ENCODE measurements at places on chromosomes 1 and 21.
A peak's percentile ranks its signal among the peaks of the same experiment; 100 is the strongest.

DNA sequence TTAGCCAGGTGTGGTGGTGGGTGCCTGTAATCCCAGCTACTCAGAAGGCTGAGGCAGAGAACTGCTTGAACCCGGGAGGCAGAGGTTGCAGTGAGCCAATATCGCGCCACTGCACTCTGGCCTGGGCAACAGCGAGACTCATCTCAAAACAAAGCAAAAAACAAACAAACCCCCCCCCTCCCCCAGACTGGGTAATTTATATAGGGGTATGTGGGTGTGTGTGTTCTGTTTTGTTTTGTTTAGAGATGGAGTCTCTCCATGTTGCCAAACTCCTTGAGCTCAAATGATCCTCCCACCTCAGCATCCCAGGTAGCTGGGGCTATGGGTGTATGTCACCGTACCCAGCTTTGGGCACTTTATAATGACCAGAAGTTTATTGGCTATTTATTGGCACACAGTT is 73.6 kb downstream of the SLC27A3 start:
- no peak for DNase-seq

DNA sequence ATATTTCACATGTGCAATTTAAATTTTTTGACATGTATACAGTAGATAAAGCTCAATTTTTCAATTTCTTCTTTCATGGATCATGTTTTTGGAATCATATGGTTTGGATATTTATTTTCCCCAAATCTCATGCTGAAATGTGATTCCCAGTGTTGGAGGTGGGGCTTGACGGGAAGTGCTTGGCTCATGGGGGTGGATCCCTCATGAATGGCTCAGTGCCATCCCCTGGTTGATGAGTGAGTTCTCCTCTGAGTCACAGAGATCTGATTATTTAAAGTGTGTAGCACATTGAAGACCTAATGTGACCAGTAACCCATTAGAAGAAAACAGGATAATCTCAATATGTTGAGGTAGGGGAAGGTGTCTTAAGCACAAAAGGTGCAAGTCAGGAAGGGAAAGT is 9.1 kb upstream of the IFI16 start:
- DNase-seq = peak; percentile 91

- DNase-seq = peak; percentile 60
These were observed 75.5 kb downstream of the NAV1 start for GRCh38 chr1:201614262-201615015.

DNA sequence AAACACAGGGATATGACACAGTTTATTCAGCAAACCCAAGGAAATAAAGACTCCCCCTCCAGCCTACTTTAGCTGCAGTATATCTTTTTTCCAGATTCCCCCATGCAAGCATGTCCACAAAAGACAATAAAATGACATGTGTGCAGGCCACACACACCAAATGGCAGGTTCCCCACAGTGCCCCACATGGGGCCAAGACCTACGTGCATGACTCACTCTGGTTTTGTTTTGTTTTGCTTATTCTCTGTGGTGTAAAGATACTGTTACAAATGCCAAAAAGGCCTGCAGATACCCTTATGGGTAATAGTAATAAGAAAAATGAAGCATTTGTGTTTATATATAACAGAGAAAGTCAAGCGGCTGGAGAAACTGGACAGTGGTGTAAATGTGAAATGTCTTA is 71.6 kb downstream of the RD3 start:
- no peak for DNase-seq

- no peak for DNase-seq
These were observed 403.3 kb downstream of the KIF26B start for GRCh38 chr1:245558069-245558468.

- no peak for DNase-seq
These were observed 170.0 kb upstream of the L1TD1 start for GRCh38 chr1:62024690-62025089.

DNA sequence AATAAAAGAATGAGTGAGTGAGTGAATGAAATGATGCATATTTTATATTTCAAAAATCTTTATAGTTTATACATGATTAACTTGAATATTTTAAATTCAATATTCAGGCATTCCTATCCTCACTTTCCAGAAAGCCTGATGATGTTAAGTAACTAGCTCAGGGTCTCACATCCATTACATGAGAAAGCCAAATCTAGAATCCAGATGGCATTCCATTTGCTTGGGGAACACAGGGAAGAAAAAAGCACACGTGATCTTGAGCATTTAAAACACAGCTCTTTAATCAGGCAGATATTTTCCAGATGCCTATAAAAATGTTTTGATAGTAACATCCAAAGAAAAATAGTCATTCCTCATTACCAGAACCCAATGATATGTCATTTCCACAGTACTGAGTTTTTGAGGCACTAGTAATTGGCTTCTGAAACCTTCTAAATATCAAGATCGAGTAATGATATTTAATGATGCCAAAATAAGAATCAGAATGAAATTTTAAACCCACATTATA is 291.9 kb downstream of the DSCAM start:
- DNase-seq = no peak

- DNase-seq = no peak
These were observed 12.5 kb downstream of the MDM4 start for GRCh38 chr1:204528677-204529076.

DNA sequence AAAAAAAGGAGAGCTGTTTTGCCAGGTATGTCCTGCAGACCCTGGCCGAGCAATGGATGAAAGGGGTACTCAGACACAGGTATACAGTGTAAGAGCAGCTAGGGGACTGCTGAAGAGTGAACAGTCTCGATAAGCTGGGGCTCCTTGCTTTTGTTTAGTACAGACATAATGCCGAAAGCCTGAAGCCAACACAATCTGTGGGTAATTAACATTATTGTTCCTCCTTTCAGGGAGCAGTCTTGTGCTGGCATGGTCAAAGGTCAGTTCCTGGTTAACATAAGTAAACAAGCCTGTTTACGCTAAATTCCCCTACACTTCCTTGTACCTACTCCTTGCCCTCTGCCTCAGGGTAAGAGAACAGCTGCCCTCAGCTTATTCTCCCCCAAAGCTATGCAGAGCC is 272.3 kb upstream of the ST6GALNAC5 start:
- DNase-seq = no peak

GRCh38 chr1:17066361-17067068 is 12.7 kb upstream of the SDHB start:
- DNase-seq = no peak

DNA sequence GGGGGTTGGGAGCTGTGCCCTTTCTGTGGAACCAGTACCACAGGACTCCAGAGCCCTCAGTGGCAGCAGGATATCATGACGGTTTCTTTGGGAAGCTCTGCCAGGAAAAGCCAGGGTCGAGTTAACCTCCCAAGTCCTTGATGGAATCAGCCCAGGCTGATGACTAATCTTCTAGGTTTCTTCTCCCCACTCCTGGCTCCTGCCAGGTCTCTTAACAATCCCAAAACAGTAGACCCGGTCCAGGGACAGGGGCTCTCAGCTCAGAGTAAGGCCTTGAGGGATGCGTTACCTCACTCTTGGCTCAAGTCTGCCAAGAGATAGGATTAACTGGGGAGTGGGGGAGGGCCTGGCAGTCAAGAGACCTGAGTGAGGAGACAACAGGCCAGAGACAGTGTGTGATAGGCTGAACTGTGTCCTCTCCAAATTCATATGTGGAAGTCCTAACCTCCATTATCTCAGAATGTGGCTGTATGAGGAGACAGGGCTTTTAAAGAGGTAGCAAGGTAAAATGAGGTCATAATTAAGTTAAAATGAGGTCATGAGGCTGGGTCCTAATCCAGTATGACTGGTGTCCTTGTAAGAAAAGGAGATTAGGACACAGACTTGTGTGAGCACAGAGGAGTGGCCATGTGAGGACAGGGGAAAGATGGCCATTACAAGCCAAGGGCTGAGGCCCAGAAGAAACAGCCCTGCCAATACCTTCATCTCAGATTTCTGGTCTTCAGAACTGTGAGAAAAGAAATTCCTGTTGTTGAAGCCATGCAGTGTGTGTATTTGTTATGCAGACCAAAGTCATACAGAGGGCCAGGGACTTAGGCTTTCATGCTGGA is 95.0 kb downstream of the BEND5 start:
- DNase-seq = no peak

DNA sequence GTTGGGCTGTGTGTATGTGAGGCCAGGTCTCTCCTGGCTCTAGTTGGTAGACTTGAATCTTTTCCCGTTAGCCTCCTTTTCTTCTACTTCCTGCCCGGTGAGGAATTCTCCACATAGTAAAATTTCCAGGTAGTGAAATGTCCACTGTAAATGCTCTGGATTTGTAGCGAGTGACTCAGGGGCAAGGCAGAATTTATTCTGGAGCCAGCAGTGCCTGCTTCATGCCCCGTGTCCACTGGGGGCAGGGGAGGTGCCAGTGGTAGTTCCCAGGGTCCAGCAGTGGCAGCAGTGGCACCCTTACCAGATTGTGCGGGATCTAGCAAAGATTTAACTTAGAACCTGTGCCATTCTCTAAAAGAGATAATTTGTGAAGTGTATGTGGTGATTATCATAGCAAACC is 74.5 kb upstream of the USP24 start:
- DNase-seq = no peak

DNA sequence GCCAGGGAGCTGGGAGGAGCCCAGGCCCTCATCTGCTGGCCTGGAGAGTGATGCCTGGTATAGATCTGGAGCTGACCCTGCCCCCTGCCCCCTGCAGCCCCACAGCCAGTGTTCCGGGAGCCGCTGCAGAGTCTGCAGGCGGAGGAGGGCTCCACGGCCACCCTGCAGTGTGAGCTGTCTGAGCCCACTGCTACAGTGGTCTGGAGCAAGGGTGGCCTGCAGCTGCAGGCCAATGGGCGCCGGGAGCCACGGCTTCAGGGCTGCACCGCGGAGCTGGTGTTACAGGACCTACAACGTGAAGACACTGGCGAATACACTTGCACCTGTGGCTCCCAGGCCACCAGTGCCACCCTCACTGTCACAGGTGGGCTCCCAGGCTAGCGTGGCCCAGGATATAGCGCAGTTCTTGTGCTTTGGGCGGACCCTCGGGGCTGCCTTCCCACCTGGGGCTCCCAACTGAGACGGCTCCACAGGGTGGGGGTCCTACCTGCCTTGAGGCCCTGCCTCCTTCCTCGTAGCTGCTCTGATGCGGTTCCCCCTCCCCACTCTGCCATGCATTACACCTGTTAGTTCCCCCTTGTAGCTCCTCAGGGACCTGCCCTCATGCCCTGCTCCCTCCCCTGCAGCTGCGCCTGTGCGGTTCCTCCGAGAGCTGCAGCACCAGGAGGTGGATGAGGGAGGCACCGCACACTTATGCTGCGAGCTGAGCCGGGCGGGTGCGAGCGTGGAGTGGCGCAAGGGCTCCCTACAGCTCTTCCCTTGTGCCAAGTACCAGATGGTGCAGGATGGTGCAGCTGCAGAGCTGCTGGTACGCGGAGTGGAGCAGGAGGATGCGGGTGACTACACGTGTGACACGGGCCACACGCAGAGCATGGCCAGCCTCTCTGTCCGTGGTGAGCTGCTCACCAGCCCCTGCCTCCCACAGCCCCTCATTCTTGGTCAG is 98.7 kb downstream of the OBSCN start:
- no peak for DNase-seq

GRCh38 chr1:181159451-181160140 is 71.1 kb downstream of the IER5 start:
- DNase-seq = peak; percentile 37

GRCh38 chr1:149846042-149846441 is 53.3 kb upstream of the BOLA1 start:
- no peak for DNase-seq

DNA sequence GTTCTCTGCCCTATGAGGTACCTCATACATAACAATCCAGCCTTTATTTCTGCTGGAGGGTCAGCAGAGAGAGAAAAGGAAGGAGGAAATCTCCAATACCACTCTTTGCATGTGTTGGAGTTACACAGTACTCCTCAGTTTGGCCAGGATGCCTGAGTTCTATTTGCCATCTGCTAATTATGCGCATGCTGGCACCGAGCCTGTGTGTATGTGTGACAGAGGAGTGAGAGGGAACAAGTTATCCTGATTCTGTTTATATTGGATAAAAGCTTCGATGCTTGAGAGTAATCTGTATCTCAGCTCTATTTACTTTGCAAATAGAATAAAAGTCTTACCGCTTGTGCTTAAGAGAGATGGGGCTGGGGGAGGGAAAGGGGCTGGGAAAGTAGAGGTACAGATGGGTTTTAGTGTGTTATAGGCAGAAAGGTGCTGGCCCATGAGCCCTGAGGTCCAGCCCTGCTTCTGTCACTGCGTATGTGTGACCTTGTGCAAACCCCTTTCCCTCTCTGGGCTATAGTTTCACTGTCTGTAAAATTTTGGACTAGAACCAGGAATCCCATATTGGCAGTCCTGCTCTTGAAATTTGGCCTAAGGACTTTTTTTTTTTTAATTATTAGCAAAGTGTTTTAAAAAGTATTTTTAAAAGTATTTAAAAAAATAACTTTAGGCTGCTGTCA is 54.5 kb upstream of the PLXNA2 start:
- DNase-seq = peak; percentile 46

DNA sequence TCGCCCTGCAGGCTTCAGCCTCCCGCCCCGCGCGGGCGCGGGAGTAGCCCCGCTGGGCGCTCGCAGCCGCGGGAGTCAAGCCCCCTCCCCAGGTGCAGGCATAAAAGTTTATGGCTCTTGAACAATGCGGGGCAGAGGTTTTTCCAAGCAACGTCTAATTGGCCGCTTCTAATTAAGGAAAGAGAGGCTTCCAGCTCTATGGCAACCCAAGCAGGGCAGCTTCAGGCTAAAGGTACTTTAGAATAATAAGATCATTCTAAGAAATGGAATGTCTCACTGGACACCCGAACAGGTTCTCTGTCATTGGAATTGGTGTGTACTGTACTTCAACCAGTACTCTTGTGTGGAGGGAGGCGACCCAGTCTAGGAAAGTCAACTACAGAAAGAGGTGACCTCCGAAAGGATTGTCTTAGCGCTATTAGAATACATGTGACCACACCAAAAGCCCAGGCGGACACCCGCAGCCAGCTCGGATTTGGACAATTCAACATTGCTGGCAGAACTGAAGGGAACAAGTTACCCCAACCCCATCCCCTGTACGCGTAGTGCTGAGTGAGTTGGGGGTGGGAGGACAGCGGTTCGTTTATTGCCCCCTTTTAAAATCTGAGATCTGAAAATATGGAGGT is 12.5 kb downstream of the NR5A2 start:
- no peak for DNase-seq

- no peak for DNase-seq
These were observed 97.3 kb upstream of the BEND5 start for GRCh38 chr1:48873944-48874343.

GRCh38 chr1:119453021-119453420 is 38.1 kb downstream of the HSD3B2 start:
- no peak for DNase-seq

DNA sequence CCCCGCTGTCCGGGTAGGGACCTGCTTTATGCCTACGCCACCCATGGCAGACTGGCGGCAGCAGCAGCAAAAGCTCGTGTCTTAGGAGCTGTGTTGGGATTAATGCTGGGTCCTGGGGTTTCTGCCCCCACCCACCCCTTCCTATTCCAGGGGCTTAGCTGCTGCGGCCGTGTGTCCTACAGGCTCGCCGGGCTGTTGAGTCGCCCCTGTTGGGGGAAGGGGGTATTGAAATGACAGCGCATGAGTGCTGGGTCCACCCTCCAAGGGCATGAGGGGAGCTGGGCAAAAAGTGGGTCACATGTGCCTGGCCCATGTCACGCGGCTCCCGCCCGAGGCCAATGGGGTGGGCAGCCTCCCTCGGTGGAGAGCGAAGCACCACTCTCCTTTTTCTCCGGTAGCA is 118.3 kb upstream of the COL6A1 start:
- no peak for DNase-seq

Measured in left cardiac atrium (tissue), 4 donors.